ENCODE measurements at places on chromosomes 2 and 18.

- no peak for DNase-seq
Measured at GRCh38 chr2:43092520-43093179, 133.8 kb downstream of the ZFP36L2 start.

DNA sequence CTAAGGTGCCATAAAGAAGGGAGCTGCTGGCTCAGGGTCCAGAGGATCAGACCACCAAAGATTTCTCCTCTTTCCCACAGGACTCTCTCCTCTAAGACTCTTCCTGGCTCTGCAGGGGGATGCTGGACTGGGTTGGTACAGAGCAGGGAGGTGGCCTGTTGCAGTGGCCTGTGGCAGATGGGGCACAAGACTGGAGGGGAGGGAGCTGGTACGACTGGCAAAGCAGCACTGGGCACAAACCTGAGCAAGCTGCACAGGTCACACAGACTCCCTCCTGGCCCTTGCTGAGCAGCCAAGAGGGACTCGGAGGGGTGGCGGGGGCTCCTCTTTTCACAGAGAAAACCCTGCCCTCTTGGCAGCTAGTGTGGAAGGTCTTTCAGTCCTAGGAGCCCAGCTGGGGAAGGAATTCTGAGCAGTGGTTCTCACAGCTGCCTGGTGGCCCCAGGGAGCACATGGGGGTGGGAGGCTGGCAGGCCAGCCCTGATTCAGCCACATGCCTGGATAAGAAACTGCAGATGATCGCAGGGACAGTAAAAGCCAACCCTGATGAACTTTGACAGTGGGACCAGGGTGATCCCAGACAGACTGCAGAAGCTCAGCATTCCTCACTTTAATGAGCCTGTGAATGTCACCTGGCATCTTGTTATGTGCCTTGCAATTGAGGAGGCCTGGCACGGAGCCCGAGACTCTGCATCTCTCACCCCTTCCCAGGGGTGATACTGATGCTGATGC, 32.5 kb upstream of the ACAA2 start:
- no peak for DNase-seq

GRCh38 chr2:10568736-10569432, 120.8 kb upstream of the ODC1 start:
- no peak for DNase-seq

DNA sequence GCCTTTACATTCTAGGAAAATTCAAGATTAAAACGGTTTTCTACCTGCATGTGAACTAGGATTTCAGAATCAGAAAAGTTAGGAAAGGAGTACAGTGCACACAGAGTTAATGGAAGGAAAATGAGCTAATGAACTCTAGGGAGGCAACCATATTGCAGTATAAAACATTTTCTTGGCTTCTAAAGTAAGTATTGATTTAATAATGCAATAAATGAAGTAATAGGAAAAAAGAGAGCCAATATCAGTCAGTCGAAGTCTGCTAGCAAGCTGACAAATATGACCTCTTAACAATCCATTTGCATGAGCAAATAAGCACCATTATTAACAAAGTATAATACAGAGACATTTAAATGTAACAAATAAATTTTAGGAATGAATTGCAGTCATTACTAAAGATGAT, 80.2 kb upstream of the COL3A1 start:
- DNase-seq: no peak

- no peak for DNase-seq
Measured at GRCh38 chr2:239489481-239489880, 88.7 kb upstream of the HDAC4 start.

GRCh38 chr2:112480530-112481049, 1.4 kb upstream of the TTL start:
- no peak for DNase-seq

DNA sequence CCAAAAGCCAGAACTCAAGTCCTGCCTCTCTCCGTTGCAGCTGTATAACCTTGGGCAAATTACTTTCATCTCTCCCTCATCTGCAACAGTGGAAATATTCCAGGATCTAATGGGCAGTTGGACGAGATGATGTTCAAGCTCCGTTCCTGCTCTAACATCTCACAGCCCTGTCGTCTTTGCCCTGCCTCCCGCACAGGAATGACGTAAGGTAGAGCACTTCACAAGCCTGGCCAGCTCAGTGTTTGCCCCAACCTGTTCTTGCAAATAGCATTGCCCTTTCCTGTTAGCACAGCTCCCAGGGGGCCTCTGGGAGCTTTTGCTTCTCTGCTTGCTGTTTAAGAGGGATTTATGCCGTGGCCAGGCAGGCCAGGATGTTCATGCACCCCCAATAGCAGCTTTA, 107.9 kb downstream of the KLHL29 start:
- no peak for DNase-seq

GRCh38 chr2:134491022-134491421, 227.8 kb downstream of the TMEM163 start:
- no peak for DNase-seq

DNA sequence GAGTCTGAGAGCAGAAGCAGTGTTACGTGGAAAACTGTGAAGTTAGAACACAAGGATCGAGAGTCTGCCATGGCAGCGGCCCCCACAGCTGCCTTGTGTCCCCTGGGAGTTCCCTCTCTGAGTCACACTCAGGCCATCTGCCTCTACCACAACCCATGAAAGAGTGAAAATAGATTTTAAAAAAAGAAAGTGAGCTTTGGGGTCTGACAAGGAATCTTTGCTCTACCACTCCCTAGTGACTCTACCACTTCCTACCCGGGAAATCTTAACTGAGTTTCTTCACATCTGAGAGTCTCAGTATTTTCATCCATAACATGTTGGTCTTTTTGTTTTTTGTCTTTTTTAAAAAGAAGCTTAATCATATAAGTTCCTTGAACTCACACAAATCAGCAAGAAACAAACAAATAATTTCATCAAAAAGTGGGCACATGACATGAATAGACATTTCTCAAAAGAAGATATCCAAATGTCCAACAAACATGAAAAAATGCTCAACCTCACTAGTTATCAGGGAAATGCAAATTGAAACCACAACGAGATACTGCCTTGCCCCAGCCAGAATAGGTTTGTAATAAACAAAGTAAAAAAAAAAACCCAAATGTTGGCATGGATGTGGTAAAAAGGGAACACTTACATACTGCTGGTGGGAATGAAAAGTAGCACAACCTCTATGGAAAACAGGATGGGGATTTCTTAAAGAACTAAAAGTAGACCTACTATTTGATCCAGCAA, 2.4 kb upstream of the MSGN1 start:
- no peak for DNase-seq

- no peak for DNase-seq
Measured at GRCh38 chr2:37481244-37481643, 136.8 kb downstream of the QPCT start.

DNA sequence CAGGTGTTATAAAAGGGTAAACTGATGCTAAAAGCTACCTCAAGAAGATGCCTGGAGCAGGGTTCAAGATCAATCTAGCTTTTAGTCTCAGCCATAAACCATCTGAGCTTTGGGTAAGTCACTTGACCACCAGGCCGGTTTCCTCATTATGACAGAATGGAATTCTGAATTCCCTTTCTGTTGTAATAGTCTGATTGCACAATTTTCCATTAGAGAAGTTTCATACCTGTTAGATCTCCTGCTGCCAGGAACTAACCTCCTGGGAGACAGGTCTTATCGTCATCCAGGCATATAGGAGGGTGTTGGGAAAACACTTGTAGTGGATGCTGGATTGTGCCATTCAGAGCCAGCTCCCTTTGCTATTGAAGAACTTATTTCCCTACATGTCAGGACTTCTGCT, 272.5 kb downstream of the TDRD15 start:
- no peak for DNase-seq

DNA sequence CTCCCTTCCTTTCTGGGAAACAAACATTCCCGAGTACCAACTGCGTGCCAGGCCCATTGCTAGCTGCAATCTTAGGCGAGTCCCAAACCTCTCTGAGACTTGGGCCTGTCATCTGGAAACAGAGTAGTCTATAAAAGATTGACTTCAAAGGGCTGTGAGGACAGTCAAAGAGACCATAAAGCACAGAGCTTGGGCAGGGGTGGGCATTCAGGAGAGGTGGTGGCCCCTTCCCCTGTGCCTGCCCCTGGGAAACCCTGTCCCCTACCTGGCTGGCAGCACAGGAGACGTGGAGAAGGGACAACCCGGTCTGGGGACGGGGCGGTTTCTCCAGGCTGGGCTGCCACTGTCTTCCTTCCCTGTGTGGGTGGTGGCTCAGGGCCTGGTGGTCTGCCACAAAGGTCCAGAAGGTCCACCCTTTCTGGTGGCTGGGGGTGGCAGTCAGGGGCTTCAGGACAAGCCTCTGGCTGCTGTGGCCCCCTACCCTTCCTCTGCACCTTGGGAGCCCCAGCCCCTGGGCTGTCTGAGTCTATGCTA, 33.9 kb upstream of the FOSL2 start:
- no peak for DNase-seq

- no peak for DNase-seq
Measured at GRCh38 chr2:173288561-173288960, 66.1 kb upstream of the CDCA7 start.

GRCh38 chr2:114940785-114941458, 498.5 kb downstream of the DPP10 start:
- DNase-seq: no peak

DNA sequence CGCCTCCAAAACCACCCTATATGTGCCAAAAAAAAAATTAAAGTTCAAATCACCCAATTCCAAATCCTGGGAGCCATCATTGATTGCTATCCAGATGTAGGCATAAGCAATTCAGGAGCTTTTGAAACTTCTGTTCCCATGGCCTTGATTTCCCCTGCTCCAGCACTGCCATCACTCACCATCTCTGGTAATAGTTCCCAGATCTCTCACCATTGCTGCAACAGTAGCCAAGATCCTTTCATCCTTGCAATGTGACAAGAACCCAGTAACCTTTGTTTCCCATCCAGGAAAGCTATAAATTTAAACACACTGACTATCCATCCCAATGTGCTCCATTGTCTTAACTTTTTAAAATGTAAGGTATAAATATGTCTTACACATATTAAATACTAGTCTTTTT, 155.4 kb downstream of the PDE11A start:
- DNase-seq: no peak

DNA sequence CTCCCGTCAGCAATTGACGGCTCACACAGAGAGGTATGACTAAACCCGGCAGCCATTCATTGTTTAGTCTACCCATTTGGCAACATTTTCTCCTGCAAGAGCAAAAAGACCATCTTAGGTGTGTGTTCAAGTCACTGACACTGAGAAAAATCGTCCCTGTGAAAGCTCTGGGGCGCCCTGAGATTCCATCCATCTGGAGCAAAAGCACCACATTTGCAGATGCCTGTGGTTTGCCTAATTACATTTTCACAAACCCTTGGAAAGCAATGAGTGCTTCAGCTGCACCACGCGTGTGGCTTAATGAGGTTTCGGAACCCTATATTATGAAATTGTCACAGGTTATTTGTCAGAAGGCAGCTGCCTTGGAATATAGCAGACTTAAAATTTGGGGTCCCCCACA, 110.7 kb upstream of the PTPRM start:
- no peak for DNase-seq

DNA sequence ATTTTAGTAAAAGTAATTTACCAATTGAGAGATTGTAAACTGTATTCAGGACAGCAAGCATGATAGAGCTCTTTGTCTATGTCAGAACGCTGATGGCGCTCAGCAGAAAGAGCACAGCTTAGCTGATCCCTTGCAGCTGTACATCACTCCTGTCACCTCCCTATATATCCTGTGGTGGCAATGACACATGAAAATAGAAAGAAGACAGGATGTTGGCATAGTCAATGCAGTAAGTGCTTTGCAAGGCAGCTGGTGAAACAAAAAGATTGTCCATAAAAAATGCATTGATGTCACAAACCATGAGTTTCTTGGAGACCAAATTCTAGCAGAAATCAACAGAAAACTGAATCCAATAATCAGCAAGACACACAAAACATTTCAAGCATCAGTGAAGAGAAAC, 221.5 kb downstream of the RIT2 start:
- DNase-seq: no peak

GRCh38 chr2:144523596-144524117, 3.7 kb upstream of the ZEB2 start:
- DNase-seq: no peak

DNA sequence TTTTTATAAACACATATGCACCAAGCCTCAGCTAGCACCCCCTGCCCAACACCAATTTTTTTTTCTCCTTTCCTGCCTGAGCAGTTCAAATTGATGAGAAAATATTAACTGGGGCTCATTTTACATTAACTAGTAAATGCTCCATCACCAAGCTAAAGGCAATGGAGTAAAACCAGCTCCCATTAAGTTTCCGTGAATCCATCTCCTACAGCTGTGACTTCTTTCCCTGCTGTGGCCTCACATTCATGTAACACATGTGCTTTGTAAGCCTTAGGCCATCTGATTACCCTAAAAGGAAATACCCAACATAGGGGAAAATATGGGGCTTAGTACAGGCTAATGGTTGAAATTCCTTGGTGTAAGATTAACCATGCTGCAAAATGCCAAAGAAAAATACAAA, 60.8 kb downstream of the DNER start:
- DNase-seq: no peak

DNA sequence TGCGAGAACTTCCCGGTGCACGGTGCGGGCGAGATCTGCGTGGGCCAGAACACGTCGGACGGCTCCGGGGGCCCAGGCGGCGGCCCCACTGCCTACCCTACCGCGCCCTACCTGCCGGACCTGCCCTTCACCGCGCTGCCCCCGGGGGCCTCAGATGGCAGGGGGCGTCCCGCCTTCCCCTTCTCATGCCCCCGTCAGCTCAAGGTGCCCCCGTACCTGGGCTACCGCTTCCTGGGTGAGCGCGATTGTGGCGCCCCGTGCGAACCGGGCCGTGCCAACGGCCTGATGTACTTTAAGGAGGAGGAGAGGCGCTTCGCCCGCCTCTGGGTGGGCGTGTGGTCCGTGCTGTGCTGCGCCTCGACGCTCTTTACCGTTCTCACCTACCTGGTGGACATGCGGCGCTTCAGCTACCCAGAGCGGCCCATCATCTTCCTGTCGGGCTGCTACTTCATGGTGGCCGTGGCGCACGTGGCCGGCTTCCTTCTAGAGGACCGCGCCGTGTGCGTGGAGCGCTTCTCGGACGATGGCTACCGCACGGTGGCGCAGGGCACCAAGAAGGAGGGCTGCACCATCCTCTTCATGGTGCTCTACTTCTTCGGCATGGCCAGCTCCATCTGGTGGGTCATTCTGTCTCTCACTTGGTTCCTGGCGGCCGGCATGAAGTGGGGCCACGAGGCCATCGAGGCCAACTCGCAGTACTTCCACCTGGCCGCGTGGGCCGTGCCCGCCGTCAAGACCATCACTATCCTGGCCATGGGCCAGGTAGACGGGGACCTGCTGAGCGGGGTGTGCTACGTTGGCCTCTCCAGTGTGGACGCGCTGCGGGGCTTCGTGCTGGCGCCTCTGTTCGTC, 1.7 kb downstream of the FZD7 start:
- no peak for DNase-seq

- no peak for DNase-seq
Measured at GRCh38 chr2:71777946-71778345, 324.6 kb downstream of the DYSF start.

Data from activated naive CD8-positive, alpha-beta T cell treated with anti-CD3 and anti-CD28 coated beads, Interleukin-2, amount 50 U/mL, for 16 hours (primary cell).